Astrocyte (in vitro differentiated cells and primary cell): ENCODE measurements at places on chromosomes 1 and 21.

DNA sequence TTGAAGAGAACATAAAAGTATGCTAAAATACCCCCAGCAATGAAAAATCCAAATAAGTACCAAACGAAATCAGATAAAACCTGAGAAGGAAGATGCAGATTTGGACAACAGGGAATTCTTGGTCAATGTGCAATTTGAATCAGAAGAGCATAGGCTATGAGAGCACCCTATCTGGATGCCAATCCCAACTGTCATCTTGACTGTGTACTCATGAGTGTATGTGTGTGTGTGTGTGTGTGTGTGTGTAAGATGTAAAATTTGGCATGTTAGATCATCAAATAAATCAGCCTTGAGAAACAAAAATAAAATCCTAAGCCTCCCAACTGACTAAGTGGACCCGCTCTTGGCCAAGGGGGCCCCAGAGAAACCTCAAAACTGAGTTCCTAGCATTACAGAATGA is 18.0 kb upstream of the SPRR2G start:
- DNase-seq: no peak

DNA sequence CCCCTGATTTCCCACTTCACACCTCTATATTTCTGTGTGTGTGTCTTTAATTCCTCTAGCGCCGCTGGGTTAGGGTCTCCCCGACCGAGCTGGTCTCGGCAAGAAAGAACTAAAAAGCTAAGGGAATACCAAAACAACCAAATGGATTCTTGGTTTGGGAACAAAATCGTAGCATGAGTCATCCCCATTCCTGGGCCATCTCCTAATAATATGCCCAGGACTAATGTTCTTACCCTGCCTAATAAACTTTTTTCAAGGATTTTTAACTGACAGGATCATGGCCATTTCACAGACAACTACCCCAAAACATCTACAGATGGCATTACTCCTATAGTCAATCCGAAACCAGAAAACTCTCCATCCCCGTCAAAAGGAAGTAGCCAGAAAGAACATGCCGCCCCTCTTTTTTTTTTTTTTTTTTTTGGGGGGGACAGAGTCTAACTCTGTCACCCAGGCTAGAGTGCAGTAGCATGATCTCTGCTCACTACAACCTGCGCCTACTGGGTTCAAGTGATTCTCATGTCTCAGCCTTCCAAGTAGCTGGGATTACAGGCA is 4.1 kb upstream of the HPDL start:
- no peak for DNase-seq

DNA sequence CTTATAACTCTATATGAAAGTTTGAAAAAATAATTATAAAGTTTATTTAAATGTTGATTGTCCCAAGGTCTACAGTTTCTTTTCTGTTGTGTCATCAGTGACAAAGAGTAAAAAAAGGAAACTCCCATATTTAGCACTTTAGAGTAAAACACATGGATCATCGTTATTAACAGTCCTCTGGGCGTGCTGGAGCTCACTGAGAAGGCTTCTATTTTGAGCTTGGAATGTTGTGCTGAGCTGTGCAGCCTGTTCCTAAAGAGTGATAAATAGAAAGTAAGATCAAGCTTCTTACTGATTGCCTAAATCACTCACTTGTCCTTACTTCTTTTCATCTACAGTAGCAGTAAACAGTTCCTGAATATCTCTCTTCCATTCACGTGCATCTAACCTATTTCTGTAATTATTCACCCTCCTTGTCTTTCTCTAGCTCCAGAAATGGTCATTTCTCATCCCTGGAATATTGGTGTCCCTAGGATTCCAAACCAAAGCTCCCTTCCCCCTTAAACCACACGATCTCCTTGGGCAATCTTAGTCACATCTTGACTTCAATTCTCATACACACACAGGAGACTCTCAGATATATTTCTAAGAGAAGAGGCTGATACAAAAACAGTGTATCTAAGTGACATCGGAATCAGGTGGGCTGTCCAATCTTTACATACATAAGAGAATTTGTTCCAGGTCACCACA is 11.9 kb downstream of the GBP5 start:
- DNase-seq: peak; percentile 23

- DNase-seq: no peak
Observed at GRCh38 chr1:94428441-94428840, 10.3 kb downstream of the ABCD3 start.

DNA sequence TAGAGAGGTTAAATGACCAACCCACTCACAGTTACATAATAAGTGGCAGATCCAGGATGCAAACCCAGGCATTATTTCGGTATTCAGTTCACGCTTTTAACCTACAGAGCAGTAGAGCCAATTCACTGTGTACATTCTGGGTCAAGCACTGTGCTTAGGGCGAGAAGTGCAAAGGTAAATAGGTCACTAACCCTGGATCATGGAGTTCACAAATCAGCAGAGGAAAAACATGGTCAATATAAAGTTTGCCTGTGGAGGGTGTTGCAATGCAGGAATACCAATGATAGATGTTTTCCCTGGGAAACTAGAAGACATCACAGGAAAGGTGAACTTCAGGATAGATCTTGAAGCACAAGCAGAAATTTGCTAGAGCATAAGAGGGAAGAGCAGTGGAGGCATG is 253.4 kb upstream of the NFIA start:
- DNase-seq: no peak

DNA sequence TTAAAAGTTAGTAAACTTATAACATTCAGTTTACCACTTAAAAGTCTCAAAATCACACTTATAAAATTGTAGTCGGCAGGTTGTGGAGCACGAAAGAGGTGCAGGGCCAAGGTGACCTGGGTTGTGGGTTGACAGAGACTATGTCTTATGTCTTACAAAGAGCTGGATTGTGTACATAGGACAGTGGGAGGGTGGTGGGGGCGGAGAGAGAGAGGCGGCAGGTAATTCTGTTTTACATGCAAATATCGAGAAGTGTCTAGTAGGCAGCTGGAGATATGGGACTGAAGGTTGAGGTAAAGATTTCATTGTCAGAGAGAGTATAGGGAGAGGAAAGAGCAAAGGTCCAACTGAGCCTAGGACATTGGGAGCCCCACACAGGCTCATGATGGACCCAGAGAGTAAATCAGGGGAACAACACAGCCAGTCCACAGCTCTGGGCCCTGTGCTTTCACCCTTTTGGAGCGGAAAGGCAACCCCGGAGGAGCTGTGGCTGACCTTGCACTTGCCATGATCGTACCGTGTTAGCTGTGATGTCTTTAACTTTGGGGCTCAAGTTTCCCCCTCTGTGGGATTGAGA is 28.1 kb upstream of the ZBTB18 start:
- no peak for DNase-seq

- DNase-seq: peak; percentile 12
Observed at GRCh38 chr1:167332503-167332902, 111.8 kb downstream of the POU2F1 start.

DNA sequence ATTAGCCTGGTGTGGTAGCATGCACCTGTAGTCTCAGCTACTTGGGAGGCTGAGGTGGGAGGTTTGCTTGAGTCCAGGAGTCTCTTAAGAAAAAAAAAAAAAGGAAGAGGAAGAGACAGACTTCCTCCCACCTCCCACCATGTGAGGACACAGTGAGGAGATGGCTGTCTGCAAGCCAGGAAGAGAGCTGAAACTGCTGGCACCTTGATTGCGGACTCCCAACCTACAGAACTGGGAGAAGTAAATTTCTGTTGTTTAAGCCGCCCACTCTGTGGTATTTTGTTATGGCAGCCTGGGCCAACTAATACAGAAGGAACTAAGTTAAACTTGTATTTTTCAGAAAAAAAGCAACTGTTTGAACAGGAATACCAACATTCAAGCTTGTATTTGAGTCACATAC is 21.7 kb downstream of the DOP1B start:
- no peak for DNase-seq

DNA sequence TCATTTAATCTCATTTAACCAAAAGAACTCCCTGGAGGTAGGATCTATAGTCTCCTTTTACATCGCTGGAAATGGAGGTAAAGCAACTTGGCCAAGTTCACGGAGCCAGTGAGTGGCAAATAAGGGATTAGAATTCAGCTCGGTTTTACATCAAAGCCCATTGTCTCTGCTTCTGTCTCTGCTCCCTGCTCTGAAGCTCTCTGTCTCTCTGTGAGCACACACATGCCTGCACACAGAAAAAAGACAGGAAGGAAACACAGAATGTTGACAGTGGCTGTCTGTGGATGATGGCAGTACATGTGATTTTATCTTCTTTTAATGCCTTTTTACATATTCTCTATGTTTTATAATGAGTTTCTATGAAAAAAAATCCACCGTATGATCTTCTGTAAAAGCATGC is 8.9 kb upstream of the DHRS3 start:
- no peak for DNase-seq

DNA sequence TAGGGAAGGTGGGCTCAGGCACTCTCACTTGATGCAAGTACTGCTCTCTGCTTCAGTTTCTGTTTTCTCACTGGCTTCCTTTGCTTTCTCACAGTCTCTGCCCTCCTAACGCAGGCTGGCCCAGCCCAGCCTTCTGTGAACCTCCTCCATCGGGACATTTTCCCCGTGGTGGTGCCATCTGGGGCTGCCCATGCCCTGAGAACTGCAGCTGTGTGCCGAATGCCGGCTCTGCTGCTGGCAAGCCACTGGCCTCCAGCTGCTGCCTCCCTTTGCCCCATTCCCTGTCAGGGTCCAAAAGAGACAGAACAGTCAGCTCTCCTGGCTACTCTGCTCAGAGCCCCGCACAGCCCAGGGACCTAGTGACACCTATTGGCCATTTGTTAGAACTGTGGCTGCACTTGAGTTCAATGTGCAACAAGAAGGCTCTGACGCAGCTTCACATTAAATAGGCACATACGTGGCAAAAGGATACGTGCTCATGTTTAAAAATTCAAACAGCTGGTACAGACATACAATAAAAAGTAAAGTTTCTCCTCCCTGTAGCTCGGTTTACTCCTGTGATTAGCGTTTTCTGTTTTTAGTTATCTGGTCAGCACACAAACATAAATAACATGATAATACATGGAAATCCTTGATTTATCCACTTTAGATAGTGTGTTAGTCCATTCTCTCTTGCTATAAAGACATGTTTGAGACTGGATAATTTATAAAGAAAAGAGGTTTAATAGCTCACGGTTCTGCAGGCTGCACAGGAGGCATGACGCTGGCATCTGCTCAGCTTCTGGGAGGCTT is 46.6 kb downstream of the FCRL5 start:
- peak; percentile 15 for DNase-seq

GRCh38 chr1:25927521-25928265 is 21.5 kb upstream of the STMN1 start:
- DNase-seq: no peak

DNA sequence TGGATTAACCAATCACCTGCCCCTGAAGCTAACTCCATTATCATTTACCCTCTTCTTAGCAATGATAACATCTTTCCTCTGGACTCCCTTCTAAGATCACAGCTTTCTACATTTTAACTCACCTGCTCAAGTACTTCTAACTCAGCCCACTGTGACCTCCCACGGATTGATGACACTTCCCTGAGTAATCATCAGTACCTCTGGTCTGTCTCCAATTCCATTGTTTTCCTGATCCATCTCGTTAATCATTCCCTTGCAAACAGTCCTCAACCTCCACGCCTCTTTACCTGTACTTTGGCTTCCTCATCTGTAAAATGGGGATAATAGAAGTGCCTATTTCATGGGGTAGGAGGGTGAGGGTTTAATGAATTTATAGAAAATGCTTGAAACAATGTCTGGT is 195.3 kb upstream of the APP start:
- DNase-seq: no peak

- DNase-seq: no peak
Observed at GRCh38 chr21:42379426-42380215, 13.3 kb upstream of the TFF1 start.

GRCh38 chr1:226001963-226002666 is 3.0 kb upstream of the SDE2 start:
- no peak for DNase-seq

GRCh38 chr1:119915517-119915916 is 19.2 kb upstream of the ADAM30 start:
- DNase-seq: no peak

- DNase-seq: no peak
Observed at GRCh38 chr1:7127322-7128075, 342.2 kb downstream of the CAMTA1 start.

GRCh38 chr1:4908486-4908885 is 254.1 kb downstream of the AJAP1 start:
- DNase-seq: no peak

DNA sequence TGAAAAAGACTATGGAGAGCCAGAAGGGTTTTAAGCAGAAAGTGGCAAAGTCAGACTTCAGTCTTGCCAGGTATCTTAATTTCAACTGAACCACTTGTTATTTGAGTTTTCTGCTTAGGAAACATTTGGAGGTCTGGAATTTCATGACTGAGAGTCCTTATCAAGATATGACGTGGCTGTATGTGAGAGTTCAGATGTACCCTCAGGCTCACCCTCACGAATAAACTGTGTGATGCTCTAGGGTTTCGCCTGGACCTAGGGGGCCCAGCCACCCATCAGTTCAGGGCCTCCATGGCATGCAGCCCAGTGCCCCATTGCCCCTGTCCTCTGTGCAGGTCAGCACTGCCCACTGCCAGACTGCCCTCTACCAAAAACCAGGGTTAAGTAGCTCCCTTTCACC is 30.6 kb upstream of the TADA1 start:
- DNase-seq: peak; percentile 31

DNA sequence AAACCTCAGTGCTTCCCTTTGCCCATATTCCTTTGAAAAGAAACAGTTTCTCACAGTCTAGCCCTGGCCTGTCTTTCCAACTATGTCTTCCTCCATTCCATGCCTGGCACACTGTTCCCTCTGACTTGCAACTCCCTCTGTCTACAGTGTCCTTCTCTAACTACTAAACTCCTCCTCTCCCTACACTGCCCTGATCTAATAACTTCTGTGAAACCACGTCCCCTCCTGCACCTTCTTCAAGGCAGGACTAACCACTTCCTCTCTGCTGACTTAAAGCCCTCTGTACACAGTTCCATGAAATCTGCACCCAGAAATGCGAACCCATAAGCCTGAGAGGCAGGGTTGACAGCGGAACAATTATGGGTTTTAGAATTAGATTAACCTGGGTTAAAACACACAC is 62.2 kb upstream of the ATP1B1 start:
- DNase-seq: no peak

GRCh38 chr1:229001467-229002011 is 266.3 kb downstream of the RHOU start:
- DNase-seq: no peak

- no peak for DNase-seq
Observed at GRCh38 chr1:47507881-47508701, 70.2 kb downstream of the FOXD2 start.

DNA sequence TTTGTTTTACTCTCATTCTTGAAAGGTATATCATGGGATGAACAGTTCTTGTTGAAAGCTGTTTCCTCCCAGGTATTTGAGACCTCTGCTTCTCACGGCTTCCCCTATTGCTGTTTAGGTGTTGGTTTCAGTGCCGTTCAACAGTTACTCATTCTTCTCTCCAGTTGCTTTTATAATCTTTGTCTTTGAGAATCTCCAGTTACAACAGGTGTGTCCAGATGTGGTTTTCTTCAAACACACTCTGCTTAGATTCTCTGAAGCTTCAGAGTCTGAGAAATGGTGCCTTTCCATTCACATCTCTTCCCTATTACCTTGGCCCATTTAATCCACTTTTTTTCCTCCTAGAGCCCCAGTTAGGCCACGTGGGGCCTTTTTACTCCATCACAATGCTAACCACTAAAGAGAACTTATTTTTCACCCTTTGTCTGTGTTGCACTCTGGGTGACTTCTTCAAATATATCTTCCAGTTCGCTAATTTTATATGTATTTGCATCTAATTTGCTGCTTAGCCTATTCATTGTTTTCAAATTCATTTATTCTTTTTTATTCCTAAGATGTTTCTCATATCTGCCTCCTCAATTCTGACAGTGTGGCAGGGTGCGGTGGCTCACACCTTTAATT is 46.7 kb upstream of the SLC19A1 start:
- no peak for DNase-seq
